ENCODE measurements at places on chromosomes 2 and 18.

DNA sequence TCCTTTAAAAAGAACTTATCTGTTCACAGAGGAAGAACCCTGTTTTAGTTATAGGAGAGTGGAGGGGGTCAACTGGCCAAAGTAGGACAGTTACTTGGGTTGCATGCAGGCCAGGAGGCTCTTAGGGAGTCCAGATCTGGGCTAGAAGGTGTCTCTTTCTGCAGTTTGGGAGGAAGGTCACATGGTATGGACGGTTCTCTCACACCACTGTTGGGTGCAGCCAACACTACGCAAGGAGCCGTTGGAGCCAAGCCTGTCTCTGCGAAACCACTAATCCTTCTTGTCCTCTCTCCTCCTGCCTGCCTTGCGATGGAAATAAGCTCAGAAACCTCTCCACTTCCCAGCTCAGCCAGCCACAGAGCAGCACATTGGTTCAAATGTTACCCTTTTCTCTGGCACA is 105.9 kb upstream of the TGFA start:
- DNase-seq, result no peak

DNA sequence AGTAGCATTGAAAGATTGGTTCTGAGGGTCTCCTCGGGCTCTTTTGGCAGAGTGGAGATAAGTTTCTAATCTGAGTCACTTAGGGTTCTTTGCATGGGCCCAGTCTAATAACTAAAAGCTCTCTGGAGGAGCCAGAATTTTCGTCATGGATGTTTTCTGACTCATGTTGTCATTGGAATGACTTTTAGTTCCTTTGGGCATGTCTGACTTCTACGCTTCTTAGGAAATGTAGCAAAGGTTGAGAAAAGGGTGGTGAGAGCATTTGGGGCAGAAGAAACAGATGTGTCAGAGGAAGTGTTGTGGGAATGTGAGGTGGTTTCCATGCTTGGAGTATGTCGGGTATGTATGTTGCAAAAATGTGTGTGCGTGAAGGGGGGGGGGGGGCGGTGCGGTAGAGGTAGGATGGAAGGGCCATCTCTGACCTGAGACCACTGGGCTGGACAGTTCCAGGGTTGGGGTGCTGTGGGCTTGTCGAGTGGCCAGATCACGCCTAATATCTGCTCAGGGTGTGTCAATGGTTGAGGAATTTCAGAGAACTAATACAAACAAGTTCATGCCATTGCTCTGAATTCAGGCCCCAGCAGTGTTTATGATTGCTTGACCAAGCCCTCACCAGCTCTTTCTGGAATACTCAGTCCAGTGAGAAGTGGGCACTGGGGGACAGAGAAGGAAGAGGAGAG is 26.9 kb downstream of the KLHL29 start:
- no peak for DNase-seq

- DNase-seq, result no peak
Measured at GRCh38 chr18:29137773-29138495, 961.0 kb upstream of the CDH2 start.

DNA sequence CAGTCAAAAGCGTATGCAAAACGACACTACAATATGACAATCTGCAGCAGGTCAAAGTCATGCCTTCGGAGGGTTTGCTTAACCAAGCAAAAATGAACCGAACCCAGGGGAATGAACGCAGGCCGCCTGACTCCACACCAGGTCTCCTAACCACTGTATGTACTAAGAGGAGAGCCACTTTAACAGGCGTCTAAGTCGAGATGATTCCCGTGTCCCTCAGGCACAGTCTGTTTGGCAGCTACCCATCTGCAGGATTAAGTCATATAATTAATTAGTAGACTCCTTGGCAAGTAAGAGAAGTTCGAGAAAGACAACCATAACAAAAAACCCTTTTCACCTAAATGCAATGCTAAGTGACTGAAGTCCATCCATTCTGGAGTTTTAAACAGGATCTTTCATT is 15.2 kb downstream of the CYB5A start:
- no peak for DNase-seq
